ENCODE measurements at places on chromosomes 5 and 9.

GRCh38 chr5:76718381-76718832 lies 2.5 kb downstream of the F2R start:
- no peak for DNase-seq

GRCh38 chr9:38707885-38708637 lies 11.9 kb downstream of the FAM240B start:
- no peak for DNase-seq

GRCh38 chr5:2157372-2157771 lies 274.6 kb upstream of the IRX4 start:
- DNase-seq = no peak

- DNase-seq = no peak
Observed at GRCh38 chr9:92438900-92439526, 14.7 kb upstream of the OMD start.

DNA sequence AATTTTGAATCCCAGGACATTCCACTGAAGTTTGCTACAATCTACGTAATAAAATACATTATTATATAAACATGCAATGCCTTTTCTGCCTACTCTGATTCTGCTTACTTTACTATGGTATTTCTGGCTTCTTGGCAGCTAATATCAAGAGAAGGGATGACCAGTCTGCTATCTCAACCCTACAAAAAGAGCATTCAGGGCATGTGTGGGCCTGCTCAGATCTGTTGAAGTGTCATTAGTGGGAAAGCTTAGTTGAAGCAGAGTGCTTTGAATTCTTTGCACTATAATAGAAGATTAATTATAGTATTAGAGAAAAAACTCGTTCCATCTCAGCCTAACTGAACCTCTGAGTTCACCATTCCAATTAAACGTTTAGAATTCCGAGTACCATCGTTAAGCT lies 339.5 kb upstream of the ISL1 start:
- DNase-seq = no peak

Data from LNCaP clone FGC (cell line).